ENCODE measurements at places on chromosomes 1 and 21.
A peak's percentile ranks its signal among the peaks of the same experiment; 100 is the strongest.

- no peak for DNase-seq
Measured at GRCh38 chr1:42780176-42780575, 4.6 kb upstream of the TMEM269 start.

DNA sequence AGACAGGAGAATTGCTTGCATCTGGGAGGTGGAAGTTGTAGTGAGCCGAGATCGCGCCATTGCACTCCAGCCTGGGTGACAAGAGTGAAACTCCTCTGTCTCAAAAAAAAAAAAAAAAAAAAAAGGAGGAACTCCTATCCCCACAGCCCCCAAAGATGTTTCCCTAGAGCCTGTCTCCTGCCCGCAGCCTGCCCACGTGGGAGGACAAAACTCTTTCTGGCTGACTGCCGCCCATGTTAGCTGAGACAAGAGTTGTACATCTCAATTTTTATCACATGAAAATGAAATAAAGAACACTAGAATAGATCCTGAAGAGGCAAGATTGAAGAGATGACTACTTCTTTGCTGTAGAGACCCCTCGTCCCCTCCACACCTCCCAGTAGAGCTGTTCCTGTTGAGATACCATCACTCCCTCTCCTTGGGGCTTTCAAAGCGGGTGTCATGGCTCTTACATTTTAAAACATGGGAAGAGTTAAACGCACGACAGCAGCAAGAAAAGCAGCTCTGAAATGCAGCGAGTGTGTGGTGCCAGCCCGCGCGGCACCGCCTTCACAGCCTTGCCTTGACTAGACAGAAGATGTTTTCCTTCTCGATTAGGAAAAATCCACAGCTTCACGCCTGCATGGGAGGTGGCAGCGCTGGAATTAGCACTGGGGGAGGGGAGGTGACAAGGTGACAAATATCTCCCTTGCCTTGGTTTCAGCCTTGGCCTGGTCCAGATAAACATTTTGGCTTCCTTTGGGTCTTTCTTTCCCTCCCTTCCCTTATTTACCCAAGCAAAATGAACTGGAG, 253.4 kb upstream of the CSF3R start:
- peak; percentile 2 for DNase-seq

DNA sequence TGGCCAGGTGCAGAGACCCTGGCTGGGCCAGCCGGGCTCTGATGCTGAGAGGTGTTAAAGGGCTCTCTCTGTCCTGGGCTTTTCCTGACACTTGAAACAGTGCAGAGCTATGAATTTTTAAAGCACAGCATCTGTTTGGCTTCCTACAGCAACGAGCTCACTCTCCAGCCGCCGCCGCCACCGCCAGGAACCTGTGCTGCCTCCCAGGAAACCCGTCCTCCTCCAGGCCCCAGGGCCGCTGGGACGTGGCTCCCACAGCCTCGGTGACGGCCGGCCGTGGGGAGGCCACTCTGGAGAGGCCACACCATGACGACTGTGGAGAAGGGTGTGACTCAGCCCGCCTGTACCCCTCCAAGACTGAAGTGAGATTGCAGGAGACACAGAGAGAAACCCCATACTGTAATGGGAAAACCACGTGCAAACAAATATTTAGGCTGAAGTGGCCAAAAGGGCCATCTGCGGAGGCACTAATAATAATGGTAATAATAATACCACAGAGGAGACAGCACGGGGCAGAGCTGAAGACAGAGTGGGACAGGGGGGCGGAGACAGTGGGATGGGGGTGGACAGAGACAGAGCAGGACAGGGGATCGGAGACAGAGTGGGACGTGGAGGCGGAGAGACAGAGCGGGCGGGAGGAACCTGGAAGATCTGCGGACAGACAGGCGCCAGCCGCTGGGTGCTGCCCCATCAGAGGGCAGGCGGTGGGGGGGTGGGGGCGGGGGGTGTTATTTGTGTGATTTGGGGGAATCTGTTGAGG, 139.2 kb downstream of the CASZ1 start:
- no peak for DNase-seq

GRCh38 chr1:201946224-201946908, at the start of gene LMOD1:
TSS of gene LMOD1 (minus strand) at chr1:201946548. CDS start at chr1:201946340, 208 bp downstream.
- DNase-seq: no peak

DNA sequence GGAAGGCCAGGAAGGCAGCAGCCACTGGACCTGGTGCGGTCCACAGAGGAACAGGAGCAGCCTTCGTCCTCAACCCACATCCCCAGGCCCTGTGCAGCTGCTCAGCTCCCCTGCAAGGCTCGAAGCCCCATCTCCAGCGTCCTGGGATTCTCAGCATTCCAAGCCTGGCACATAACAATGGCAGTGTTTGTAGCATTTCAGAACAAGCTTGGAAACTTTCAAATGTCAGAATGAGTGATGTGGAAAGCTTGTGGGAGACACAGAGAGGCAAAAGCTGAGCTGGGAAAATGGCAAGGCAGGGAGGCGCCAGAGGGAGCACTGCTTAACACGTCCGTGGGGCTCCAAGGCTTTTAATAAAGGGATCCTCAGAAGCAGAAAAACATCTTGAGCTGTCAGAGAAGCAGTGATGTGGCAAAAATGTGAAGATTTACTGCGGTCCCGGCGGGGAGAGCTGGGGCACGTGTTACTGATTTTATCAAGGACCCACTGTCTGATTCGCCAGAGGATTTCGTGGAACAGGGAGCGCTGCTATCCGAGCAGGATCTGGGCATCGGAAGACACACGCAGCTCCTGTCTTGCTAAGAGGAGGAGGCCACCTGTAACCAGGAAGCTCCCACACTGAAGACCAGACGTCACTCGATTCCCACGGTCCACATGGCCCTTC, 38.1 kb downstream of the TOMM20 start:
- DNase-seq: no peak

DNA sequence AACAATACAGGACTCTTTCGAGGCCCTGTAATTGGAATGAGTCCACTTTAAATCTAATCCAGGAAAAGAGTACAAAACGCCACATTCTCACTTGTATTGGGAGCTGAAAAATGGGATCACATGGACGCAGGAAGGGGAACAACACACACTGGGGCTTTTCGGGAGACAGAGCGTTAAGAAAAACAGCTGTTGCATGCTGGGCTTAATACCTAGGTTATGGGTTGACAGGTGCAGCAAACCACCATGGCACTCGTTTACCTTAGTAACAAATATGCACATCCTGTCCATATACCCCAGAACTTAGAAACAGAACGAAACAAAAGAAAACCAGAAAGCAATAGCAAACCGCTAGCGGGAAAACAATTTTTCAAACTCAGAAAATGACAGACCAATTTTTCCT, 1532.7 kb upstream of the TPTE start:
- no peak for DNase-seq

Measured in nucleus accumbens (tissue), 56 donors.